Naive thymus-derived CD4-positive, alpha-beta T cell (primary cell): ENCODE measurements at places on chromosomes 11 and 22.

DNA sequence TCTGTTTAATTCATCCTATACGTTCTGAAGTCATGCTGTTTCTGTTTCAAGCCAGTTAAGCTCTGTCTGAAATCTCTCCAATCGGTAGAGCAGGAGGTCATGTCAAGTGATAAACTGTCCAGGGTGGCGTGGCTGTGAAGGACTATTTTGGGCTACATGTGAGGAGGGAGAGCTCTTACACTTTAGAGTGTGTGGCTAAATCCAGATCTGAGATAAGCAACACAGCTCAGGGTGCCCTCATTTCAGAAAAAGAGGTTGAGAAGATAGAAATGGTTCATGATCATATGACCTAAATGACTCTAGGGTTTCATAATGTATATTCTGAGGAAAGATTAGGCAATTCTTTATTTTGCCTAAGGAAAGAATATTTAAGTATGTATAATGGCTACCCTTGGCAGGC lies 8.4 kb downstream of the BLID start:
- H3K27ac ChIP-seq, result no peak overlapping the region
- H3K27me3 ChIP-seq, result no peaks in the 10 kb centered on the region
- H3K4me1 ChIP-seq, result no peaks in the 10 kb centered on the region

DNA sequence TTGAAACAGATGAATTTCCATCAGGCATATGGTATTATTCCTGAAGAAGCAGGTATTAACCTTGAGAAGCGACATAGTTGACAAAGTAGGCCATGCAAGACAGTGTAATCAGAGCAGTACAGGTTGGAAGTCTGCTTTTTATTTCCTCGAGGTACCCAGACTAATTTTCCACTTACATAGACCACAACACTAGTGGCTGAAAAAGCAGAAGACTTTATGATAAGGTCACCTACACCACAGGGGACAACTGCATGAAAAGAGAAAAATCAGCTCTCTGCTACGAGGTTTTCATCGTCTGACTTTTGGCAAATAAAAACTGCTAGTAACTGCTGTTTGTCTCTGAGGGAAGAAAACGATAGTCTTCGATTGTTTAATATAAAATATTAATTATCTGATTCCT lies 77.5 kb downstream of the CNTN5 start:
- no peak for DNase-seq
- H3K4me1 ChIP-seq, result no peaks in the 10 kb centered on the region
- H3K36me3 ChIP-seq, result no peaks in the 10 kb centered on the region

DNA sequence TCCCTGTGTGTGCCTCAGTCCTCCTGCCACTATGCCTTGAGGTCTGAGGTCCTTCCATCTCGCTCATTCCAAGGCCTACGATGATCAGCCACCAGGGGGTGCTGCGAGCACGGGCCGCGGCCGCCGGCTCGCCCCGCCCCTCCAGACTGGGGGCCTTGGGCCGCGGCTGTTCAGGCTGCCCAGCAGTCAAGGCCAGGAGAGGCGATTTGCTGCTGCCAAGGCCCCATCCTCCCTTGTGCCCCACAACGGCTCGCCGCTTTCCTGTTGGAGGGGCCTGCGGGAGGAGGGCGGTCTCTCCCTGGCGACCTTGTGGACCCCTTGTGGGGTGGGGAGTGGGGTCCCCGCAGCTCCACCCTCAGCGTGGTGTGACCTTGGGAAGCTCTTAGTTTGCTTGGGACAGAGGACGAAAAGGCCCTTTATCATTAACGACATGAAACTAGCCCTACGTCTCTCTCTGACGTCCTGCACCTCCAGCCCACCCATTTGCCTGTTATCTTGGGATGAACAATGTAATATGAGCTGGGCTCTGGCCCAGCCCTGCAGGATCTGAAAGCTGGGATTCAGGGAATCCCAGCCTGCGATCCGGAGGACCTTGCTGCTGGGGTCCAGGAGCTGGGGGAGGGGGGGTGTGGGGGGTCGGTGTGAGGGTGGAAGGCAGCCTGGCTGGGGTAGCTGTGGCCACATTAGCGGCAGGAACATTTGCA lies 5.3 kb upstream of the GALR3 start:
- H3K4me3 ChIP-seq, result peak overlapping the region; percentile 61
- no peaks in the 10 kb centered on the region for H3K36me3 ChIP-seq
- DNase-seq, result peak; percentile 44
- no peak overlapping the region for H3K27ac ChIP-seq
- no peaks in the 10 kb centered on the region for H3K27me3 ChIP-seq
- peaks cover 10% of the 10 kb centered on the region for H3K4me1 ChIP-seq

GRCh38 chr11:61453695-61454094 lies 23.8 kb downstream of the SDHAF2 start:
- no peaks in the 10 kb centered on the region for H3K27me3 ChIP-seq
- H3K27ac ChIP-seq, result no peak overlapping the region
- H3K4me3 ChIP-seq, result no peak overlapping the region
- no peaks in the 10 kb centered on the region for H3K4me1 ChIP-seq

- H3K27me3 ChIP-seq, result no peaks in the 10 kb centered on the region
- no peaks in the 10 kb centered on the region for H3K36me3 ChIP-seq
- no peak for DNase-seq
- H3K4me3 ChIP-seq, result no peak overlapping the region
- H3K27ac ChIP-seq, result no peak overlapping the region
These were observed 2.5 kb upstream of the EED start for GRCh38 chr11:86241956-86242535.

DNA sequence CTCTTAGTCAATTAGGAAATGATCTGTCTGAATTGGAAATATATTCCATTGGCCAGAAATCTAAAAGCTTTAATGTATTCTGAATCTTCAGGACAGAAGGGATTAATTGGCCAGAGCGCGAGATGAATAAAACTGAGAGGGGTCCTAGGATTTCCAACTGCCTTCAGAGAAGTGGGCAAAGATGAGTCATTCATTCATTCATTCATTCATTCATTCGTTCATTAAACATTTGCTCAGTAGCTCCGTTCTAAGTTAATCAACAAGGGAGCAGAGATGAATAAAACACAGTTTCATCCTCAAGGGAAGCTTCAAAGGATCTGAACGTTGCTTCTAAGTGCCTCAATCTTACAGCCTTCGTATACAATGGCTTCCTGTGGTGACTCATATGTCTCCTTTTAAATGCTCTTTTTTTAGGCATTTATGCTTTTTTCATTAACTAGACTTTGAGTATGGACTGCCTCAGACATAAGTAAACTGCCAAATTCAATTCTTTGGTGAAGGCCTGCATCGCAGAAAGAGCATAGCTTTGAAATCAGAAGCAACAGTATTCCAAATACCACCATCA lies 537.4 kb upstream of the CCDC90B start:
- H3K27me3 ChIP-seq, result no peaks in the 10 kb centered on the region
- no peak for DNase-seq
- H3K27ac ChIP-seq, result no peak overlapping the region
- no peaks in the 10 kb centered on the region for H3K36me3 ChIP-seq
- no peak overlapping the region for H3K4me3 ChIP-seq

DNA sequence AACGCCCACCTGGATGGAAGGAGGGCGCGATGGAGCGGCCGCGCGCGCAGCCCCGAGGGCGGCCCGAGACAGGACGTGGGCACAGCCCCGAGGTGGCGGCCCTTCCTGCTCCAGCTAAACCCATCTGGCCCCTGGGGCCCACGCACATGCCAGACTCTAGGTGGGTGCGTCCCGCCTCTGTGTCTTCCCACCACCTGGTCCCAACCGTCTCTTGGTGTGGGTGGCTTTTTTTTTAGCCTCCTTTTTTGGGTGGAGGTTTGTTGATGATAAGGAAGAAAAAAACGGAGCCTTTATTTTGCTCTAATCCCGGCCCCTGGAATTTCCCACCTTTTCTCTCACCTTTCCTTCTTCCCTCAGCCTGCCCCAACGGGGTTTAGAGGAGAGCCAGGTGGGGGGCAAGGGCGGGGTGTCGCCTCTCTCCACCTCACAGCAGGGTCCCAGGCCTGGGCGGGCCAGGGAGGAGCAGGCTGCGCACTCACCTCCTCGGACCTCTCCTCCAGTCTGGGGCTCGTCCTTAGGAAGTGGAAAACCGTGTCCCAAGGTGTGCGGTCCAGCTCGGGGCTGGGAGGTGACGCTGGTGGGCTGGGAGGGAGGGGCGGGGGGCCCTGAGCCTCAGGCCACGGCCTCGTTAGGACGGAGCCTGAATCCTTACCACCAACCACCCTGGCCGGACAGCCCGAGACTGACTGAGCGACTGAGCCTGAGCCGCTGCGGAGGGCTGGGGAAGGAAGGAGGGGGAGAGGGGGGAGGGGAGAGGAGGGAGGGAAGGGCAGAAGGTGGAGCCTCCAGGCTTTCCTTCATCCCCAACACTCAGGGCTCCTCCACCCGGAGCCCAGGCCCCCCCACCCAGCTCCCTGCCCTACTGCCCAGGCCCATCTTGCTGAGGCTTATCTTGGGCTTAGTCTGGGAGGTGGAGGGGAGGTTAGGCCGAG lies at the start of gene SOX10:
TSS of gene SOX10 (minus strand) at position 696 of the 932 bp plus-strand sequence. CDS start 771 bp downstream, outside the sequence.
- no peak within 1 kb of the TSS for H3K27ac ChIP-seq
- no peaks in the 10 kb centered on the region for H3K27me3 ChIP-seq
- no peaks in the 10 kb centered on the region for H3K4me1 ChIP-seq
- DNase-seq, result no peak
- H3K36me3 ChIP-seq, result no peaks in the 10 kb centered on the region
- H3K4me3 ChIP-seq, result no peak within 1 kb of the TSS

GRCh38 chr11:68978626-68978930 lies 2.2 kb downstream of the MRGPRD start:
- no peak overlapping the region for H3K4me3 ChIP-seq
- DNase-seq, result no peak
- H3K27me3 ChIP-seq, result no peaks in the 10 kb centered on the region
- H3K36me3 ChIP-seq, result no peaks in the 10 kb centered on the region

GRCh38 chr11:115716601-115717529 lies 212.7 kb upstream of the CADM1 start:
- no peak overlapping the region for H3K4me3 ChIP-seq
- H3K36me3 ChIP-seq, result no peaks in the 10 kb centered on the region
- H3K27ac ChIP-seq, result no peak overlapping the region

DNA sequence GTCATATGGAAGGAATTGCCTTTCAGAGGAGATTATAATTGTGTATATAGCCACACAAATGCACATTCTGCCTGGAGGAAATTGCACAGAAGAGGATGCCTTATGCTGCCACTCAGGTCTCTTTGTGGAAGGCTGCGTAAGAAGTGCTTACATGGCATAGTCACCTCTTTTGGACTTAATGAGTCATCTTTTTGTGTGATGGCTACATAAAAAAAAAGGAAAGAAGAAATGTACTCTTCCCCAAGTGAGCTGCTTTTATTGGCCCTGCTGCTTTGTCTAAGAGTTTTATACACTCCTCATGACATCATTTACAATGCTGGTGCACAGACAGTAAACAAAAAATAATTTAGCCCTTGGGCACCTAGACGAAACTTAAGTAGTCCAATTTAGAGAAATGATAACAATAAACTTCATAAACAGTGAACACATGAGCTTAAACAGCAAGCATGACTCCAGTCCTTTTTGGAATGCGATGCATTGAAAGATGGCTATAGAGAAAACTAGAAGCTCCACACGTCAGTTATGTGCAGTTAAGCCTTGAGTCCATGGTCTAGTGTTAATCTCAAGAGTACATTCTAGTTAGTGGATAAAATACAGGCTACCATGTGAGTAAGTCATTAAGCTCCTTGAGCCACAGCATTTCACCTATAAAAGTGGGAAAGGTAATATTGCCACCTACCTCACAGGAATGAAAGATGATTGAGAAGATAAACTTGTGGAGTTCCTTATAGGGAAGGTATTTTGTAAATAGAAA lies 12.0 kb downstream of the CSTPP1 start:
- no peak for DNase-seq
- H3K36me3 ChIP-seq, result no peaks in the 10 kb centered on the region
- no peak overlapping the region for H3K4me3 ChIP-seq
- H3K27me3 ChIP-seq, result no peaks in the 10 kb centered on the region

DNA sequence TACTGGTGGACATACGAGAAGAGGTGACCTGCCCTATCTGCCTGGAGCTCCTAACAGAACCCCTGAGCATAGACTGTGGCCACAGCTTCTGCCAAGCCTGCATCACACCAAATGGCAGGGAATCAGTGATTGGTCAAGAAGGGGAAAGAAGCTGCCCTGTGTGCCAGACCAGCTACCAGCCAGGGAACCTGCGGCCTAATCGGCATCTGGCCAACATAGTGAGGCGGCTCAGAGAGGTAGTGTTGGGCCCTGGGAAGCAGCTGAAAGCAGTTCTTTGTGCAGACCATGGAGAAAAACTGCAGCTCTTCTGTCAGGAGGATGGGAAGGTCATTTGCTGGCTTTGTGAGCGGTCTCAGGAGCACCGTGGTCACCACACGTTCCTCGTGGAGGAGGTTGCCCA lies 6.9 kb downstream of the TRIM6 start:
- no peaks in the 10 kb centered on the region for H3K4me1 ChIP-seq
- DNase-seq, result no peak
- no peak overlapping the region for H3K4me3 ChIP-seq
- no peak overlapping the region for H3K27ac ChIP-seq
- H3K36me3 ChIP-seq, result no peaks in the 10 kb centered on the region
- H3K27me3 ChIP-seq, result no peaks in the 10 kb centered on the region

- H3K4me1 ChIP-seq, result no peaks in the 10 kb centered on the region
- H3K4me3 ChIP-seq, result no peak overlapping the region
- H3K36me3 ChIP-seq, result no peaks in the 10 kb centered on the region
- H3K27me3 ChIP-seq, result no peaks in the 10 kb centered on the region
These were observed 629.9 kb downstream of the JRKL start for GRCh38 chr11:97019754-97020153.

- no peak overlapping the region for H3K27ac ChIP-seq
- no peaks in the 10 kb centered on the region for H3K27me3 ChIP-seq
- no peak for DNase-seq
These were observed 10.6 kb downstream of the TMPRSS13 start for GRCh38 chr11:117918366-117919255.

DNA sequence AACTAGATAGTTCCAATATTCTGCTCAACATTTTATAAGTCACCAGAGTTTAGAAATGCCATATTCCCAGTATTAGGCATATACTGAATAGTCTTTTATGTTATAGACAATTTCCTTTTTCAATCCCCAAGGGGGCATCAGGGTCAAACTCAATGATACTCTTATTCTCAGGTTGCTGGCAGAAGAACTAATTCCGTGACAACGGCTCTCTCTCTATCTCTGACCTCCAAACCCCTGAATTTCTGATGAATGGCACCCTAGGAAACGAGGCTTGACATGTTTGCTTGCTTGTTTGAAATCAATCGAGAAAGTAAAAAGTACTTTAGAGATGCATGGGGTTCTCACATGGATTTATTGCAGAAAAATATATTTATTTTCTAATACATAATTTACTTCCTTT lies 160.1 kb downstream of the CASP12 start:
- H3K27me3 ChIP-seq, result no peaks in the 10 kb centered on the region
- no peaks in the 10 kb centered on the region for H3K4me1 ChIP-seq
- no peaks in the 10 kb centered on the region for H3K36me3 ChIP-seq
- DNase-seq, result no peak
- H3K27ac ChIP-seq, result no peak overlapping the region
- H3K4me3 ChIP-seq, result no peak overlapping the region

DNA sequence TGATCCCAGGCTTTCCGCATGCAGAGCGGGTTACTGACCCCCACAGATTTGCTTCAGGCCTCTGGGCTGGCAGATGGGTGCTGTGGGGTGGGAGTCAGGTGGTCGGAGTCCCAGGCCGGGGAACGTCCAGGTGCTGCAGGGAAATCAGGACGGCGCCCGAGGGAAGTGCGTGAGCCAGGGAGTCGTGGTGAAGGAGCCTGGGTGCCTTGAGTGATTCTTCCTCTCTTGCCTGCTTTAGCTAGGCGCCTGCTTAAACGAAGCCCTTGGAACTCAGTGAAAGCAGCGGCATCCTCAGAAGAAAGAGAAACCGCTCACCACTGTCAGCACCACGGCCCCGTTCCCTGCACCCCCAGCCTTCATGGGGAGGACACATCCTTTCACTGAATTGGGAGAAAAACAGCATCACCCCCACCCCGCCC lies 455.6 kb downstream of the BRD1 start:
- no peaks in the 10 kb centered on the region for H3K36me3 ChIP-seq
- H3K4me1 ChIP-seq, result no peaks in the 10 kb centered on the region
- H3K4me3 ChIP-seq, result no peak overlapping the region
- H3K27me3 ChIP-seq, result no peaks in the 10 kb centered on the region
